ENCODE measurements at places on chromosomes 11 and 22.

DNA sequence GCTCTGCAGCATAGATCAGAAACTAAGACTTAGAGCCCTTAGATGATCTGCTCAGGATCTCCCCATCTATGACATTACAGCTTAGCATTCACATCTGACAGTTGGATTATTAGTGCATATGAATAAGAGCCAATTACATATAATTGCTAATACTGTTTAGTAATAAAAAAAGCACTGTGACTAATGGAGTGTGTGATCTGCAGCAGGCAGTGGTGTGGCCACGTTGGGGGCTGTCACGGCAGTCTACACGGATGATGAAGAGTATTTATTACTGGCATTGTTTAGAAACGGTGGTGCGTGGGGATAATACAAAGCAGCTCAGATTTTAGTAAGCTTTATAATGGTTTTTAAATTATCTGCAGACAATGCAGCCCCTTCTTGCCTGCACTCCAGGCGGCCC lies 93.5 kb upstream of the TIMP3 start:
- no peak overlapping the region for H3K4me3 ChIP-seq
- H3K36me3 ChIP-seq: no peaks in the 10 kb centered on the region
- H3K27ac ChIP-seq: no peak overlapping the region
- no peaks in the 10 kb centered on the region for H3K27me3 ChIP-seq

DNA sequence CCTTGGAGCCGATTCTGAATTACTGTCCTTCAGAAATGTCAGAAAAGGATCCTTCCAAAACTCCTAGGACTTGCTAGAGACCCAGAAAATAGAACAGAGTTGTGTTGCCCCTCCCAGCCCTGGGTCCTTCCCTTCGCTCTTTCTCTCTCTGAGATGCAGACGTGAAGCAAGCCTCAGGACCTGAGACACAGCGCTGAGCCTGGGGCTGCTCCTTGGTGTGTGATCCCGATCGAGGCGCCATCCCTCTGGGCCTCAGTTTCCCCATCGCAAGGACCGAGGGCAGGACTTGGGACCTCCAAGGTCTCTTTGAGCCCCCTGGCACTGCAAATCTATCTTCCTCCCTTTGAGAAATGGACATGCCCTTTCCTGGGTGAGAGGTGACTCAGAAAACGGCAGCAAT lies 533.5 kb downstream of the TBC1D22A start:
- no peak overlapping the region for H3K27ac ChIP-seq
- DNase-seq: no peak
- no peaks in the 10 kb centered on the region for H3K4me1 ChIP-seq
- H3K4me3 ChIP-seq: no peak overlapping the region
- H3K27me3 ChIP-seq: no peaks in the 10 kb centered on the region
- no peaks in the 10 kb centered on the region for H3K36me3 ChIP-seq

GRCh38 chr11:69369945-69370344 lies 76.0 kb downstream of the MYEOV start:
- no peak overlapping the region for H3K27ac ChIP-seq
- no peaks in the 10 kb centered on the region for H3K36me3 ChIP-seq
- H3K4me1 ChIP-seq: no peaks in the 10 kb centered on the region
- no peaks in the 10 kb centered on the region for H3K27me3 ChIP-seq
- DNase-seq: no peak
- H3K4me3 ChIP-seq: no peak overlapping the region

GRCh38 chr11:122681070-122681469 lies 25.5 kb downstream of the UBASH3B start:
- no peaks in the 10 kb centered on the region for H3K4me1 ChIP-seq
- H3K27me3 ChIP-seq: no peaks in the 10 kb centered on the region
- no peak overlapping the region for H3K27ac ChIP-seq

DNA sequence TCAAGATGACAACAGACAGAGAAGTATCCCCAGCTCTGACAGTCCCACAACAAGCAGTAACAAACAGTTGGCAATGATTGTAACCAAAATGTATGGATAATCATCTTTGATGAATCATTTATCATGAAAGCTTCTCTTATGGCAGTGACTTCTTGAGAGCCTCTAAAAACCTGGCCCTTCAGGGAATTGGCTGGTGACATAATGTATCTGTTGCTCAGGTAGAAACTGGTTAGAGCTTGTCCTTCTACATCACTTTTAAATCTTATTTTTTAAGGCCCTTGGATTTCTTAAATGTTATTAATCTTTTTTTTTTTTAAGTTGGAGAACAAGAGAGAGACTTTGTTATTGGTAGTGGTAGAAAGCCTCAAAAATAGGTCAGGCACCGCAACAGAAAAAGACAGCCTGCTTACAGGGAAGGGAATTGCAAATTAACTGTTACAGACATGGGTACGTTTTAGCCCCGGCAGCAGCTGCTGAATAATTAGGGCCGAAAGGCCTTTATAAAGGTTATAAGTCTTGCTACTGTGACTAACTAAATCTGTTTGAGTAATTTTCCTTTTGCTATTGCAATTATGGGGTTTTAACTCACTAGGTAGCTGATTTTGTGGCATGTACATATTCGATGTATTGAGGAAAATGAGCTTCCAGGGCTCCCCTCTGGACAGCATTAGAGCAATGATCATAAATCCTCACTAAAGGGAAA lies 207.7 kb upstream of the LRRC4C start:
- H3K27me3 ChIP-seq: no peaks in the 10 kb centered on the region
- DNase-seq: no peak
- H3K4me3 ChIP-seq: no peak overlapping the region
- H3K27ac ChIP-seq: no peak overlapping the region
- H3K36me3 ChIP-seq: no peaks in the 10 kb centered on the region

GRCh38 chr11:12749442-12749841 lies 75.2 kb downstream of the TEAD1 start:
- H3K27me3 ChIP-seq: no peaks in the 10 kb centered on the region
- peaks cover 25% of the 10 kb centered on the region for H3K4me1 ChIP-seq
- no peaks in the 10 kb centered on the region for H3K36me3 ChIP-seq
- no peak overlapping the region for H3K4me3 ChIP-seq
- DNase-seq: no peak

GRCh38 chr22:44838316-44839016 lies 86.1 kb downstream of the ARHGAP8 start:
- no peak overlapping the region for H3K4me3 ChIP-seq
- no peaks in the 10 kb centered on the region for H3K27me3 ChIP-seq
- no peaks in the 10 kb centered on the region for H3K4me1 ChIP-seq
- H3K36me3 ChIP-seq: no peaks in the 10 kb centered on the region

- H3K4me3 ChIP-seq: no peak overlapping the region
- peaks cover 5% of the 10 kb centered on the region for H3K4me1 ChIP-seq
- DNase-seq: no peak
- no peaks in the 10 kb centered on the region for H3K36me3 ChIP-seq
Observed at GRCh38 chr11:57430952-57431351, 4.0 kb upstream of the SLC43A3 start.

DNA sequence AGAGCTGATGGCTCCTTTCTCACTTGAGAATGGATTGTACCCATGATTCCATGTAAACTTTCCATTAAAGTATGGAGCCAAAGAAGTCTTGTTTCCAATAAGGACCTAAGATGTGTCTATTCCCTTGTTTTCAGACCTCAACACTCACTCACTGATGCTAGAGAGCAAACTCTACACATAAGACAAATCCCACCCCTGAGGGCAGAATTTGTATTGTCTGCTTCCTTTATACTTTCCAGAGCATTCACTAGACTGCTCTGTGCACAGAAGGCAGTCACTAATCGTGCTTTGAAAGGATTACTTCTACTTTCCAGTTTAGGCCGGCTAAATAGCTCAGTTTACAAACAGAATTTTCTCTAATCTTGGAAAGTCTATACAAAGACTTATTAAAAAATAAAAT lies 6.4 kb downstream of the ANKRD49 start:
- H3K4me3 ChIP-seq: no peak overlapping the region
- peaks cover 10% of the 10 kb centered on the region for H3K4me1 ChIP-seq
- no peak for DNase-seq

DNA sequence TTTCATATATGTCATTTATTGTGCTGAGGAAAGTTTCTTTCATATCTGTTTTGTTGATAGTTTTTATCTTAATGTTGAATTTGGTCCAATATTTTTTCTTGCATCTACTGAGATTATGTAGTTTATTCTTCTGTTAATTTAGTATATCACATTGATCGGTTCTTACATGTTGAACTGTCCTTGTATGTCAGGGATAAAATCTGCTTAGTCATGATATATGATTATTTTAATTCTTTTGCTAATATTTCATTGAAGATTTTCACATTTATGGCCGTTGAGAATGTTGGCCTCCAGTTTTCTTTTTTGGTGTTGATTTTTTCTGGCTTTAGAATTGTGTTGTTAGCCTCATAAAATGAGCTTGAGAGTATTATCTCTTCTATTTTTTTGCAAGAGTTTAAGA lies 31.2 kb upstream of the CHORDC1 start:
- H3K4me3 ChIP-seq: no peak overlapping the region
- no peak for DNase-seq
- H3K4me1 ChIP-seq: no peaks in the 10 kb centered on the region
- H3K36me3 ChIP-seq: no peaks in the 10 kb centered on the region
